ENCODE measurements at places on chromosomes 1 and 21.

- no peak for DNase-seq
Observed at GRCh38 chr1:67645495-67646144, 39.4 kb upstream of the GADD45A start.

GRCh38 chr1:2256435-2257244 is 28.5 kb downstream of the SKI start:
- DNase-seq, result no peak

GRCh38 chr1:83555871-83556270 is 443.1 kb downstream of the TTLL7 start:
- no peak for DNase-seq

GRCh38 chr21:31837618-31838390 is 35.0 kb upstream of the HUNK start:
- DNase-seq, result no peak

- DNase-seq, result no peak
Observed at GRCh38 chr1:87968197-87968955, 639.7 kb downstream of the LMO4 start.

DNA sequence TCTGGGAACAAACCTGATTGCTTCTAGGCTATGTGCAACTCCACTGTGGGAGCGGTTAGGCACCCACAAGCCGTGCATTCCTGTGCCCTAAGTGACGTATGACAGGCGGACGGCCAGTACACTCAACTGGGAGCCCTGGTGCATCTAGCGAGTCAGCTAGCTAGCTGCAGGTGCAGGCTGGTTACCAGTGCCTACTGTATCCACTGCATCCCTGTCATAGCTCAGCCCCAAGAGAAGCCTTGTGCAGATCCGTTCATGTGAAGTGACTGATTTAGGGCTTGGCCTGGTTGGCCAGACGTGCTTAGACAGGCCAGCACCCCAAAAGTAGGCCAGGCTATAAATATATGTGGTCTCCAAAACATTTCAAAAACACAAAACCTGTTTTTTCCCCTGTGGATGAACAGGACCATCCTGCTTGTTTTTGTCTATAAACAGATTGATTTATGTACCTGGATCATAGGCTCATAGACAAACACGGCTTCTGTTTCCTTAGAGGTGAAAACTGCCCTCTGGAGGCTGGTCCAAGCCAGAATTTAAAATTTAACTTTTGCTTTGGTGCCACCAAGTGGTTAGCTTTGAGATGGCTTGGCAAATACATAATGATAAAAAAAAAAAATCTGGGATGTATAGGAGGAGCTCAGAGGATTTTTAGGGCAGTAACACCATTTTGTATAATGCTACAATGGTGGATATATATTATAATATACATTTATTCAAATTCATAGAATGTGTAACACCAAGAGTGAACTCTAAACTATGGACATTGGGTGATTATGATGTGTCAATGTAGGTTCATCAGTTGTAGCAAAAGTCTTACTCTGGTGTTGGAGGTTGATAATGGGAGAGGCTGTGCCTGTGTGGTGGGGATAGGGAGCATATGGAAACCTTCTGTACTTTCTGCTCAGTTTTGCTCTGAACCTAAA is 68.5 kb downstream of the GIPC2 start:
- no peak for DNase-seq

GRCh38 chr1:156816561-156817328 is at the start of gene SH2D2A:
Gene SH2D2A, minus strand, starts transcription at chr1:156816848. Its CDS starts 140 bp downstream, at chr1:156816708.
- no peak for DNase-seq

DNA sequence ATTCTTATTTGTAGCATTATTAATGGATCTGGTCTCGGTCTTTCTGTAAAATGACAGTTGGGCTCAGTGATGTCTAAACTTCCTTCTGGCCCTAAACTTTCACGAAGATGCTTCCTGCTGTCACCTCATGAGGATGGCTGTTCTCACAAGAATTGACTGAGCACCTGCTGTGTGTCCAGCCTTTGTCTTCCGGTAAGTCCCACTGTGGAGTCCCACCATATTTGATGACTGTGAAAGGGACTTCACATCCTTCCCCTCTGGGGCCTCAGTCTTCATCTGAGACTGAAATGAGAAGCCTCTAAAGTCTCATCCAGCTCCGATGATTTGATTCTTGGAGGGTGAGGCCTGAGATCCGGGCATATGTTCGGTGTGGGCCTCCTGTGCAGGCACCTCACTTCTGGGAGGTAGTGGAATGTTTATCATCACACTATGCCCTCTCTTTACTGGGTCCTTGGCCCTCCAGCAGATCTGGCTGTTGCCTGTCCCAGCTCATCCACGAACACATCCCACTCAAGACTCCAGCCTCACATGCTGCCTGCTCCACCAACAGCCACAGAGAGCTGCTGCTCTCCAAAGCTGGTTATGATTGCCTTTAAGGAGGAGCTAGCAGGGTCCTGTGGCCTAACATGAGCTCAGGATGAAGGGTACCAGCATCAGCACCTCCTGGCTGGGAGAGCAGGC is 95.8 kb downstream of the KCNN3 start:
- DNase-seq, result no peak

DNA sequence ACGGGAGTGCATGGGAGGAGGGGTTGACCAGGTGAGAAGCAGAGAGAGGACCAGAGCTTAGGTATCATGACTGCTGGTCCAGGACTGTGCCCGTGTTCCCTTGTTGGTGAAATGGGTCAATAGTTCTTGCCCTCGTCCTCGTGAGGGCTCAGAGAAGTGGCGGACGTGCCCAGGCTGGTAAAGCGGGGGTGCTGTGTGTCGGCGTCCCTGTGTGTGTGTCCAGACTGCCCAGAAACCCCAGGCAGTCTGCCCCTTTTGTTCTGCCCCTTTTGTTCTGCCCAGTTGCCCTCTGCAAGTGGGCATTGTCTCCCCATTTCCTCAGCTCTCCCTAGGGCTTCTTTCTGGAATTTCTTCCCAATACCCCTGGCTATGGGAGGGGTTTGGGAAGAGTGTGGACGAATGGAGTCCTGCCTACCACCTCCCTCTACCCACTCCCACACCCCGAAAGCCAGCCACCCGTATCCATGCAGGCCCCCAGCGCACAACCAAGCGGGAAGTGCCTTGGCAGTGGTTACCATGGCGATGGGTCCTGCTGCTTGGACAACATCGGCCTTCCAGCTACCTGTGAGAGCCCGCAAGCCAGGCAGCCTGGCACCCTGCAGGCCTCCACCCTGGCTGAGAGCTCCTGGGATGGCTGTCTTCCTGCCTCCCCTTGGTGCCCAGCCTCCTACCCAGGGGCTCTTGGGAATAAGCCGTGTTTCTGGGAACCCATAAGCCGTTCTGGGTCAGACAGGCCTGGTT is 34.7 kb downstream of the ACOT11 start:
- DNase-seq, result no peak

Measured in GOT3 (cell line).